Mammary epithelial cell (primary cell): ENCODE measurements at places on chromosomes 5 and 9. TPM values are rescaled to one million over a fixed set of nuclear protein-coding genes. Genes with fewer than 3 reads are reported as not detected.

The PCDHGB4 gene
- total RNA-seq = 4.2 and 5.7 TPM in 2 replicates

The SLC34A1 gene
- total RNA-seq = not detected

The ABLIM3 gene
- total RNA-seq = 17.3 TPM

The DDX41 gene
- total RNA-seq = 79.2 and 80.6 TPM in 2 replicates

The PCDHGA9 gene
- 3.2 TPM for total RNA-seq

The INSL4 gene
- not detected in 2 replicates for total RNA-seq
